ENCODE measurements at places on chromosomes 7 and 10.

DNA sequence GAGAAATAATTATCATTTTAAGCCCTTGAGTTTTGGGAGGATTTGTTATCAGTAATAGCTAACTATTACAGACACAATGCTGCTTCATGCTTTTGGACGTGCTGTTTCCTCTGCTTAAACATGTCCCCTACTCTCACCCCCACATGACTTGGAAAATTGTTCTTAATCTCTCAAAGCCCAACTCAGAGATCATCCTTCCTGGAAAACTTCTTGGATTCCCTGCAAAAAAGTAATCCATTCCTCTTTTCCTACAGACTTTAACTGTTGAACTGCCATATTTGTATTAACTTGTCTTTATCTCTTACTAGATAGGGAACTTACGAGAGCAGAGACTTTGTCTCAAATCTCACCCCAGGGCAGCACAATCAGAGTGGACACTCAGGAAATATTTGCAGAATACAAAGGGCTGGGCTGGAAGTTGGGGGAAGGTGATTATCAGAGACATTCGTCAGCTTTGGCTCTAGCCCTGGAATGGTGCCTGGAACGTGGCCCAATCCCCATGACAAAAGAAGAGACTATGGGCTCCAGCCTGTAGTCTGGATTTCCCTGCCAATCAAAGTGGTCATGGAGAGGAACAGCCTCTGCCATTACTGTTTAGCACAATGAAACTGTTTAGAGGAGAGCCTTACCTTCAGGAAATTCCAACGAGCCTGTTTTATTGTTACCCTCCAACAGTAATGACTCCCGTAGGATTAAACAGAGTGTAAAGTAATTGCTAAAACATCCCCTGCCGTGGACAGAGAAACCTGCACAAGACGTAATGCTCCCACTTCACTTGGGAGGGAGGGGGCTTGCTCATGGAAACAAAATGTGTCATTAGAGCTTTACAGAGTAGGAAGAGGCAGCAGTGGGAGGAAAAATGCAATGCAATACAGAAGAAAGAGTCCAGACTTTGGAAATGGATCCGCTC lies 140.4 kb upstream of the AUTS2 start:
- DNase-seq = no peak

GRCh38 chr7:113698556-113699220 lies 220.1 kb downstream of the PPP1R3A start:
- DNase-seq = no peak

- no peak for DNase-seq
Measured at GRCh38 chr10:132444877-132445351, 47.9 kb downstream of the PWWP2B start.

DNA sequence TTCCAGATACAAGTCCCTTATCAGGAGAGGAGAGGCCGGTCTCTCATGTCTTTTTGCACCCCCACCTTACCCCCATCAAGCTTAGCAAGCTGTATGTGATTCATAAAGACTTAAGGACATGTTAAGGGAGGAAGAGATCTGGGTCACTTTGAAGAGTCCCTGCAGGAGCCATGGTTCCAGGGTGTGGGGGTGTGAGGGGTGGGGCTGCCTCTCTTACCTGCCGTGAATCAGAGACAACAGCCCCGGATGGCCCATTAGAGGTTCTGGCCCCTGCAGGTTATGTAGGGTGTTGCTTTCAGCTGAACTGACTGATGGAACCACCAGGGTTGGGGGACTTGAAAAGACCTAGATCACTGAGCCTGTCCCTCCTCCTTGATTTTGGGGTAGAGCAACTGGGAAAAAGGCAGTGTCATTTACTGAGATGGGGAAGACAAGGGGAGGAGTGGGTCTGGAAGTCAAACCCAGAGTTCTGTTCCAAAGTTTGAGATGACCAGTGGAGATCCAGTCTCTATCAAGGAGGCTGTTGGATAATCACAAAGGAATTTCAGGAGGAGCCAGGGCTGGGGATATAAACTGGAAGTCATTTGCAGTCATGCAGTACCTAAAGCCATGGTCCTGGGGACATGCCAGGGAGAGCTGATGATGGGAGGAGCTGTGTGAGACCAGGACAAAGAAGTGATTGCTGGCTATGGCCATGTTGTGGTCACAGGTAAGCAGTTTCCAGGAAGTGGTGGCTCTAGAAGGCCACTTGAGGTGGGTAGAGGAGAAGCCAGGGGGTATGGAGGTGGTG lies 23.1 kb downstream of the ADAMTS14 start:
- DNase-seq = no peak

DNA sequence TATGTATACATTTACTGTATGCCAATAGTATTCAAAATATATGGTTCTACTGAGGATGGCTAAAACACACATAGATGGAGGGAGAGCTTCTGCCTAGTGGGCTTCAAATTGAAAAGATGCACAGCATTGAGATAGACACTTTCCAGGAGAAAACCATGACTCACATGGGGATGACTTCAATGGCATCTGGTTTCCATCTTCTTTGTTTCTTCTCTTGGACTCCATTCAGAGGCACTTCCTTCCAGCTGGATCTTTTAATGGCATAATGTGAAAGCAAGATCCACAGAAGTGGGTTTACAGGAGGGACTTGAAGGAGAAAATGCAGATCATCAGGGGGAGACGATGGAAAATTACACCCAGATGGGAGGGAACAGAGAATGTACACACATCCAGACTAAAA lies 84.9 kb downstream of the ZNF365 start:
- no peak for DNase-seq

DNA sequence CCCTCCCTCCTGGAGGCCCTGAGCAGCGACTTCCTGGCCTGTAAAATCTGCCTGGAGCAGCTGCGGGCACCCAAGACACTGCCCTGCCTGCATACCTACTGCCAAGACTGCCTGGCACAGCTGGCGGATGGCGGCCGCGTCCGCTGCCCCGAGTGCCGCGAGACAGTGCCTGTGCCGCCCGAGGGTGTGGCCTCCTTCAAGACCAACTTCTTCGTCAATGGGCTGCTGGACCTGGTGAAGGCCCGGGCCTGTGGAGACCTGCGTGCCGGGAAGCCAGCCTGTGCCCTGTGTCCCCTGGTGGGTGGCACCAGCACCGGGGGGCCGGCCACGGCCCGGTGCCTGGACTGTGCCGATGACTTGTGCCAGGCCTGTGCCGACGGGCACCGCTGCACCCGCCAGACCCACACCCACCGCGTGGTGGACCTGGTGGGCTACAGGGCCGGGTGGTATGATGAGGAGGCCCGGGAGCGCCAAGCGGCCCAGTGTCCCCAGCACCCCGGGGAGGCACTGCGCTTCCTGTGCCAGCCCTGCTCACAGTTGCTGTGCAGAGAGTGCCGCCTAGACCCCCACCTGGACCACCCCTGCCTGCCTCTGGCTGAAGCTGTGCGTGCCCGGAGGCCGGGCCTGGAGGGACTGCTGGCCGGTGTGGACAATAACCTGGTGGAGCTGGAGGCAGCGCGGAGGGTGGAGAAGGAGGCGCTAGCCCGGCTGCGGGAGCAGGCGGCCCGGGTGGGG lies 2.2 kb downstream of the TRIM56 start:
- no peak for DNase-seq

DNA sequence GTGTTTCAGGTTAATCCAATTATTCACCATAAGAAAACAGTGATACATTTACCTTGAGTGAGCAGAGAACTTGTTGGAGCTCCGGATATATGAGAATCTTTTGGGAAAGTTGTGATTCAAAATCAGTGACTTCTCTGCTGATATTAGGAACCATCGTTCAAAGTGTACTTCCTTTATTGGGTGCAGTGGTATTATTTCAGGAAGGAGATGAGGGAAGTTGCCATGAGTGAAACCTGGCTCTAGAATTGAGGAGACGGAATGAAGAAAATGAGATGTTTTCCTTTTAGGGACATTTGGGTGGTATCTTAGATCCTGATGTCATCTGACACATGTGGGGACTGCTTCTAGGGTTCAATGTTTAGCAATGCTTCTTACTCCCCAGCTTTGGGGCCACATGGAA lies 343.9 kb downstream of the ABCA13 start:
- no peak for DNase-seq

- no peak for DNase-seq
Measured at GRCh38 chr7:42272793-42273665, 36.0 kb upstream of the GLI3 start.

DNA sequence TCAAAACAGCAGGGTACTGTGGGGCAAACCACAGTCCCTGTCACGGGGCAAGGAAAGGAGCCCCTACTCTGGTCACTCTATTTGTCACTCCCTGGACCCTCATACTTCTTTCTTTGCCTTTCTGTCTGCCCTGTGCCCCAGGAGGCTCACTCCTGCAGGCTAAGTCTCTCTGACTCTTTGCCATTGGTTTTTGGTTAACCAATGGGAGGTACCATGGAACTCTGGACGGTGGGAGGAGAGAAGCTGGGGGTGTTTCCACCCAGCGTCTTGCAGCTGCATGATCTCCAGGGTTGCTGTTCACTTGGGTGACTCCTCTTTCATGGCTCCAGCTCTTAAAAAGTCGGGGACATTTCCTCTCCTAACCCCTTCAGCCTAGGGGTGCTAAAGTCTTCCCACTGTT lies 15.4 kb upstream of the EIF5AL1 start:
- no peak for DNase-seq

DNA sequence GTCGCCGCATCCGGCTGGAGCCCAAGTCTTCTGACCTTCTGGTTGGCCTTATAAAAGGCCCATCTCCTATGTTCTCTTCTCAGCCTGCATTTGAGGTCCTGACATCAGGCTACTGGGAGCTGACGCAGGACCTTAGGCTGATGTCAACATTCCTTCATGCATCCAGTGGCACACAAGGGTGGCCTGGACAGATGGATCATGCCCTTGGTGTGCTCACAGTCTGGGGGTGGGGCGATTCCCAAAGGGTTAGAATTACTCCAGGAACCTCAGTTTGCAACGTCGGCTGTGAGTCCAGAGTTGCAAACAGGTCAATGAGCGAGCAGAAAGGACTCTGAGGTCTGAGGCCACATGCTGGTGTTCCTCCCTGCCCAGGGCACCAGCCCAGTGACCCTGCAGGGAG lies 8.2 kb upstream of the CLIP2 start:
- DNase-seq = no peak

DNA sequence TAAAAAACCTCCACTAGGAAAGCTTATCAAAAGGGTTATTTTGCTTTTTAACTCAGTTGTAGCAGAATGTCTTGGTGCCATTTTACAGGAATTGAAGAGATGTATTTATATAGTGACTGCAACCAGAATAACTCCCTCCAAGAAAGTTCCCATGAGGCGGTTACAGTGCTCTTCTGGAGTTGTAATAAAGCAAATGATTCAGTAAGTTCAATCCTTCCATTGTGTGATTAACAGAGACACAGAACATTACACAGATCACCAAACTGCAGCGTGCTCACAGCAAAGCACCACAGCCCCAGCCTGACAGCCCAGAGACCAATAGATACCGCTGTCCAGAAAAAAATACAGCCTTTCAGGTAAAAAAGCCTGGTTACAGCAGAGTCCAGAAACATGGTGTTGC lies 21.9 kb upstream of the CABCOCO1 start:
- DNase-seq = no peak

DNA sequence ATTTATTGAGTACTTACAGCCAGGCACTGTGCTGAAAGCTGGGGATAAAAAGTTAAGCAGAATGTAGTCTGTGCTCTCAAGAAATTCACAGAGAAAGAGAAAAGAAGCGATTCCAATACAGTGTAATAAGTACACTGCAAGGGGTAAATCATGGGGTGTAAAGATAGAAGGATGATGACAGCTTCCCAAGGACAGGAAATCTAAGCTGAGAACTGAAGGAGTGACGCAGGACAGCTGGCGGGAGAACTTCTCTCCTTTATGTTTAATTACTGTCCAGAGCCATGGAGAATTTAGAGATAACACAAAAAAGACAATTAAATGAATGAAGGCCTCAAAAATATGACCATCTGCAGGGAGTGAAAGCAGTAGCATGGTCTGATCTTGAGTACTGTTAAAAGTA lies 34.8 kb downstream of the C7orf33 start:
- no peak for DNase-seq

DNA sequence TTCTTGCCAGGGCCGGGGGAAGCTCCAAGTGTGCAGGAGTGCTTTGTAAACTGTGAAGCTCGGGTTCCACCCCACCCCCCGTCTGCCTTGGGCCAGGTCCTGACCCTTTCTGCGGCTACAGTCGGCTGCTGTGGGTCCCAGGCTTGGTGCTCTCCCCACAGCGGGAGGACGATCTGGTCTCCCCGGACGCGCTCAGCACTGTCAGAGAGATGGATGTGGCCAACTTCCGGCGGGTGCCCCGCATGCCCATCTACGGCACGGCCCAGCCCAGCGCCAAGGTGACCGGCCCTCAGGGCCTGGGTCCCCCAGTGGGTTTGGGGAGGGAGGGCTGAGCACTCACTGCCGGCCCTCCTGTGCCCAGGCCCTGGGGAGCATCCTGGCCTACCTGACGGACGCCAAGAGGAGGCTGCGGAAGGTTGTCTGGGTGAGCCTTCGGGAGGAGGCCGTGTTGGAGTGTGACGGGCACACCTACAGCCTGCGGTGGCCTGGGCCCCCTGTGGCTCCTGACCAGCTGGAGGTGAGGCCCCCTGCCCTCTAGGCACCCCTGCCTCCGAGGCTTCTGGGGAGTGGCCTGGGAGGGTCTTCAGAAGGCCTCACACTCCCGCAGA lies 60.3 kb downstream of the PALD1 start:
- DNase-seq = no peak

- no peak for DNase-seq
Measured at GRCh38 chr7:92095380-92095779, 38.9 kb downstream of the CYP51A1 start.

DNA sequence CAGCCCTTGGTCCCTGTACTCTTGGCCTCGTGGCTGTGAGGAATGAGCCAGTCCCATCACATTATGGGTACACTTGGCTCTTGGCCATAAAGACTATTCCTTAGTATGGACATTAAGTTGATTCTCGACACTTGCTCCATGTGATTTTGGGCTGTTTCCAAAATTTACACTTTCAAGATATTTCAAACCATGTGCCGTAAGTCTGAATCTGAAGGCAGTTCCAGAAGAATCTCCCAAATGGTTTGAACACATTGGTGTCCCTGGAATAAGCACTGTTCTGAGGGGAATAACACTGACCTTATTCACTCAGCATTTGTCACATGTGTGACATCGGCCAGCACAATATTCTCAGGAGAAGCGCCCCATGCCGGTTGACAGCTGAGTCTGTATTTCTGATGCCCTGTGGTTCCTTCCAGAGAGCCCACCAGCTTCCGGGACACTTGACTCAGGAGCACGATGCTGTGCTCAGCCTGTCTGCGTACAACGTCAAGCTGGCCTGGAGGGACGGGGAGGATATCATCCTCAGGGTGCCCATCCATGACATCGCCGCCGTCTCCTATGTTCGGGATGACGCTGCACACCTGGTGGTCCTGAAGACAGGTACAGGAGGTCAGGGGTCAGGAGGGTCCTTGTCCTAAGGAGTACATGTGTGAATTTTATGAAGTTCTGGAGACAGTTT lies 24.6 kb downstream of the NACAD start:
- no peak for DNase-seq

DNA sequence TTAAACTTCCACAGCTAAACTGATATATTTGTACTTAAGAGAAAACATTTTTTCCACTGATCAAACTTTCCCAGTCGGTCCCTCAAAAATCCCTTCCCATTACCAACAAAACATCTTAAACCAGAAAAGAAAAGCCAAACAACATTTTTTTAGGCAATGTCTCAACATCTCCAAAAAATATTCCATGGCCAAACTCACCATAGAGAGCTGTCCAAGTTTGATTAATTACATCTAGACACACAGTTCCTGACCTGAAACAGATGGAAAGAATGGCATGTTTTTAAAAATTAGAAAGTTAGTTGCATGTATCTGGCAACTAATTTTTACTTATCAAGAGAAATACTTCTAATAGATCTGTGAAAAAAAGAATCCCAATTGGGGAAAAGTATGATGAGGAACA lies 95.4 kb downstream of the UBE2H start:
- no peak for DNase-seq
